Fibroblast of skin of abdomen (primary cell): ENCODE measurements at places on chromosomes 6 and 20.

- DNase-seq, result no peak
These were observed at the start of gene RHAG for GRCh38 chr6:49636713-49637349. Gene RHAG (minus strand): TSS chr6:49636839. CDS start chr6:49636812, 27 bp downstream.

DNA sequence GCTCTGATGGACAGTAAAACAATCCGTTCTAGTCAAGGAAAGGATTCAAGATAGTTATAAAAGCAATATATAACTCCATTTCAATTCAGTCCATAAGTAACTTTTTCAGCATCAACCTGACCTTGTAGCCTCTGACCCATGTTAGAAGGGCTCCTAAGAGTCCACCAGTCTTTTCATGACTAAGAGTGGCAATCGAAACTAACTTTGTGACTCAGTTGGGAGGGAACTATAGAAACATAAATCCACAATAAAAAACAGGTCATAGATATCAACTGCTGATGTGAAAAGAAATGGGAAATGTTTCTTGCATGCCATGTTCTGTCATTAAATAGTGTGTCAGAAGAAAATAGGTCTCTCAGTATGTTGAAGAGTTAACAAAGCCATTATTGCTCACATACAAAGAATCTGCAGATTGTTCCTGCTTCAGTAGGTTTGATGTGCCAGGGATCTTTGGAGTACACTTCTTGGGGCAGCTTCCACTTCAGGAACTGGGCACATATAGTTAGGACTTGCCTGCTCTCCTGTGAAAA lies 16.2 kb upstream of the RBL1 start:
- no peak for DNase-seq

- DNase-seq, result no peak
These were observed 6.8 kb downstream of the HDDC2 start for GRCh38 chr6:125294925-125295324.

GRCh38 chr6:3648724-3649123 lies 102.8 kb downstream of the PXDC1 start:
- no peak for DNase-seq

GRCh38 chr6:90414352-90414751 lies 117.7 kb upstream of the BACH2 start:
- no peak for DNase-seq

DNA sequence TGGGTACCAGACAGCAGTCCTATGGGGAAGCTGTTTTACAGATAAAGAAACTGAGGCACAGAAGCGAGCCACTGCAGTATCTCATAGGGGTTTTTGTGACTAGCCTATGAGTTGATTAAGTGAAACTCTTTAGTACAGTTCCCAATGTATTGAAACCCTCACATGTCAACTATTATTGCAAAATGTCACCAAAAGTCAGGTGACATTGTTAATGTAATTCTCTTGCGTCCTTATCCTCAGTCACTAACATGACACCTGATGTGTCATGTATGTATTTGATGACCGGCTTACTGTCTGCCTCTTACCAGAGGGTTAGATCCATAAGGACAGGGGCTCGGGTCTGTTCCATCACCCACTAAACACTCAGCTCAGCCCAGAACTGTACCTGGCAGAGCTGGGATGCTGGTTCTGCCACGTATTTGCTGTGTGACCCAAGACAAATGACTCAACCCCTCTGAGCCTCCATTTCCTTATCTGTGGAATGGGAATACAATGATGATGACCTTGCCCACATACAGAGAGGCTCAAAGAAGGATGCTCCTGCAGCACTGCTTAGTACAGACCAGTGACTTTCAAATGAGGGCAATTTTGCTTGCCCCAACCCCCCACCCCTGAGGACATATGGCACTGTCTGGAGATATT lies 32.9 kb downstream of the PREX1 start:
- DNase-seq, result no peak

DNA sequence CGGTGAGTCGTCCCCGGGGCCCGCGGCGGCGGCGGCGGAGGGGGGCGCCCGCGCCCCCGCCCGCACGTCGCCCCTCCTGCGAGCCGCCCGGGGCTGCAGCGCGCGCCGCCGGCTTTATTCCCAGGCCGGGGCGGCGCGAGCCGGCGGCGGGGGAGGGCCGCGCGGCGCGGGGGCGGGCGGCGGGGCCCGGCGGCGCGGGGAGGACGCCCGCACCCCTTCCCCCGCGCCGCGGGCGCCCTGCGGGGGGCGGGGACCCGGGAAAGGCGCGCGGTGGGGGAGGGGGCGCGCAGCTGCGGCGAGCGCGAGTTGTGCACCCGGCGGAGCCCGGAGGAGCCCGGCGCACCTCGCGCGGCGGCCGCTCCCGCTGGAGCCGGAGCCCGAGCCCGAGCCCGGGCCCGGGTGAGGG lies 646 bp downstream of the HMGA1 start:
- no peak for DNase-seq

GRCh38 chr6:45640081-45640491 lies 262.4 kb upstream of the SUPT3H start:
- DNase-seq, result peak; percentile 88

DNA sequence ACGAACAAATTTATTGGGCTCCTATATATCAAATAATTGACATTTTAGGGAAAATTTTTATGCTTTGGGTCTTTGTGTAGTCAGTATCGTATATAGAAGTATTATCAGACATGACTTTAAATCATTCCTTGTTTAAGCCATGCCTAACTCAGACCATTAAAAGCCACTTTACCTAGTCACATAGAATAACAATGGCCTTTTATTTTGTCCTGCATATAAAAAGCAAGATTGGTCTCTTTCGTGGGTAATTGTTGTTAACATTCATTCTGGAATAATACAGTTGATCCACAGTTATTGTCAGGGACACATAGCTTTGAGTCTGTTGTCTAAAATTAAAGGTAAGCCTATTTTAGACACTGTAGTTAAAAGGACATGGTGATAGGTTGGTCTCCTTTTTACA lies 47.4 kb downstream of the PLEKHG1 start:
- no peak for DNase-seq

DNA sequence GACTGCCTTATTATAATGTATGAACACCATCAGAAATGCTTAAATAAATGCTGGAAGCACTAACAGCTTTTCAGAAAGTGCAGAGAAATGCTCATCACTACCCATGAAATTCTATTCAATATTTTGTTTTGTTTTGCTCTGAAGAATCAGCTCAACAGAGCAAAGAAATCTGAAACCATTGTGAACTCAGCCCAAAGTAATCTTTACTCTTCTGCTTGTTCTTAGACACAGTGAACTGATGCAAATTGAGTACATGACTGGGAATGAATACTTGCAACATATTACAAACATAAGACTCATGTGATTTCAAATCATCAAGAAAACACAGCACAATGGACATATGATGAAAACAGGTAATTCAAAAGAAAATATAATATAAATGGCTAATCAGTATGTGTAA lies 404.6 kb upstream of the OPRM1 start:
- no peak for DNase-seq

DNA sequence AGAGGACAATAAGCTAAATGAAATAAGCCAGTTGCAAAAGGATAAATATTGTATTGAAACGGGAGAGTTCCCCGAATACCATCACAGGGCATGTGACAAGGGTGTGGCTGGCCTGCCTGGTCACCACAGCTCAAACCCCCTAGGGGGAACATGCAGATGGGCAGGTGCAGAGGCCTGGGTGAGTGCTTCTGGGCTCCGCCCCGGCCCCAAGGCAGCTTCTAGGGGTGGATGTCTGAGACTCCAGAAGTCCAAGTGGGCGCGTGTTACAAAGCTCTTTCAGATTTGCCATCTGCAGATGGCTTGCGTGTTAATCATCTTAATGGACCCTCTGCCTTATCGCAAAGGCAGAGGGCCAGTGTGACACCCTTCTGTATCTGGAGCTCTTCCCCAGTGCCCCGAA lies 559.2 kb upstream of the IMPG1 start:
- DNase-seq, result no peak

DNA sequence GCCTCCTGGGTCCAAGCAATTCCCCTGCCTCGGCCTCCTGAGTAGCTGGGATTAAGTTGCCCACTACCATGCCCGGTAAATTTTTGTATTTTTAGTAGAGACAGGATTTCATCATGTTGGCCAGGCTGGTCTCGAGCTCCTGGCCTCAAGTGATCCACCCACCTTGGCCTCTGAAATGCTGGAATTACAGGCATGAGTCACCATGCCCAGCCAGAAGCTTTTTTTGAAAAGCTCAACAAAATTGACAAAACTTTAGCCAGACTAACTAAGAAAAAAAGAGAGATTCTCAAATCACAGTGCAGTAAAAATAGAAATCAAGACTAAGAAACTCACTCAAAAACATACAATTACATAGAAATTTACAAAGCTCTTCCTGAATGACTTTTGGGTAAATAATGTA lies 420.6 kb downstream of the COL12A1 start:
- DNase-seq, result peak; percentile 40

DNA sequence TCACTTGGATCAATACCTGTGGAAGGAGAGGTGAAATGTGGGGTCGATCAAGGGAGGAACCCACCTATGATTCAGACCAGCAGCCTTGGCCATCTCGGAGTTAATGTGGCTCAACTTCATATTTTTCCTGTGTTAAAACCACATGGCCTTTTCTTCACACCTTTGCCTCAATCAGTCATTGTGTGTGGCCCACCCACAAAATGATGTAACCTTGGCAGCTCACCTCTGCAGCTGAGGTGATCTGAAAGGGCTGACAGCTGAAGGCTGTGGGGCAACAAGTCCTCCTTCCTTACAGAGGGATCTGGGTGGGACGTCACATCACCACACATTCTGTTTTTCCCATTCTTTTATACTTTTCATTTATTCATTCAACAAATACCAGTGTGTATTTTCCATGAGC lies 357.1 kb upstream of the HSF2 start:
- DNase-seq, result no peak

DNA sequence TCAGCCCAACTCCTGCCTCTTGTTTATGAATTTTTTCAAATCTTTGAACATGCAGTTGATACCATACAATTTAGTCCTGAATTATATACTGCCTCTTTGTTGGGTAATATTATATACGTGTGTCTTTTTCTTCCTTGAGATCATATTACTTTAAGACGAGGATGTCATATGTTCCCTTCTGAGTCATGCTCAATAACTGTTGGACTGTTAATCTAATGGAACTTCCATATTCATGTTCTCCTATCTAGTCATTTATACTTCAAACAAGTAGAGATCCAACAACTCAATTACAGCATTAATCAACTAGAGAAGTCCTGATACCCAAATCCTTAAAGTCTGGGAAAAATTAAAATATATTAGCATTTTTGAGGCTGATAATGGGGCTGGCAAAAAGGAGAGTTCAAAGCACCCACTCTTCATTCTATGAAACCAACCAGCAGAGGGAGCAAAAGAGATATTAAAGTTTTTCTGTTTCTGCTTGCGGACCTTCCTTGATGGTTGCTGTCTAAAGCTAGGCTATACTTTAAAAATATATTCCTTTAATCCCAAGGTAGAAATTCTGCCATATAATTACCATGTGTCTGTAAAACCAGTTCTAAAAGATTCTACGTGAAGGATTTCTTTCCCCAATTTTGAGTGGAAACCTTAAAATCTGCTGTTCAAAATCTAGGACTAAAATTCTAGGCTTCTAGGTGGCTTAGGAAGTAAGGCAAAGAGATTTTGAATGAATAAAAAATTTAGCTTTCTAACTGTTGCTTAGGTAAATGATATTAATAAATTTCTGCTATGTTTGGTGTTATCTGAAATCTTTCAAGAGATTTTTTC lies 498.9 kb downstream of the BCKDHB start:
- peak; percentile 62 for DNase-seq

DNA sequence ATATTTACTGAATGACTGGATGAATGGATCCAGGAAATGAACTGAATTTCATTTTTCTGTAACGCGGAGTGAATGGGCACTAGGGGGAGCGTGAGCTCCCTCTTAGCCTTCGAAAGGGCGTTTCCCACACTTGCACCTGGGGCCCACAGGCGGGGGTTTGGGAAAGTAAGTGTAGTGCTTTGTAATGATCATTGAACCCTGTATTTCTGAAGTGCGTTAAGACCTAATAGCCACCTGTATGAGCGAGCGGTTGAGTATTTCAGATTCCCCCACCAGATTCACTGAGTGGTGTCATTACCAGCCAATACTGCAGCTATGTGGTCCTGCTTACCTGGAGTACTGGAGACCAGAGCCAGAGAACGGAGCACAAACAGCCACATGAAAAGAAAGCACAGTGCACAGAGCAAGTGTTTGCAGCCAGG lies 10.5 kb downstream of the SYTL3 start:
- no peak for DNase-seq

DNA sequence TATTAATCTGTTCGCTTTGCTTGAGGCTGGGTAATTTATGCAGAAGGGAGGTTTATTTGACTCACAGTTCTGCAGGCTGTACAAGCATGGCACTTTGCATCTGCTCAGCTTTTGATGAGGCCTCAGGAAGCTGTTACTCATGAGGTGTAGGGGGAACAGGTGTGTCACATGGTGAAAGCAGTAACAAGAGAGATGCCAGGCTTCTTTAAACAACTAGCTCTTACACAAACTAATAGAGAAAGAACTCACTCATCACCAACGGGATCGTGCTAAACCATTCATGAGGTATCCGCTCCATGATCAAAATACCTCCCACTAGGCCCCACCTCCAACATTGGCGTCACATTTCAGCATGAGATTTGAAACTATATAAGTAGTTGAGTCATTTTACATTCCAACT lies 34.4 kb upstream of the GCLC start:
- DNase-seq, result no peak

DNA sequence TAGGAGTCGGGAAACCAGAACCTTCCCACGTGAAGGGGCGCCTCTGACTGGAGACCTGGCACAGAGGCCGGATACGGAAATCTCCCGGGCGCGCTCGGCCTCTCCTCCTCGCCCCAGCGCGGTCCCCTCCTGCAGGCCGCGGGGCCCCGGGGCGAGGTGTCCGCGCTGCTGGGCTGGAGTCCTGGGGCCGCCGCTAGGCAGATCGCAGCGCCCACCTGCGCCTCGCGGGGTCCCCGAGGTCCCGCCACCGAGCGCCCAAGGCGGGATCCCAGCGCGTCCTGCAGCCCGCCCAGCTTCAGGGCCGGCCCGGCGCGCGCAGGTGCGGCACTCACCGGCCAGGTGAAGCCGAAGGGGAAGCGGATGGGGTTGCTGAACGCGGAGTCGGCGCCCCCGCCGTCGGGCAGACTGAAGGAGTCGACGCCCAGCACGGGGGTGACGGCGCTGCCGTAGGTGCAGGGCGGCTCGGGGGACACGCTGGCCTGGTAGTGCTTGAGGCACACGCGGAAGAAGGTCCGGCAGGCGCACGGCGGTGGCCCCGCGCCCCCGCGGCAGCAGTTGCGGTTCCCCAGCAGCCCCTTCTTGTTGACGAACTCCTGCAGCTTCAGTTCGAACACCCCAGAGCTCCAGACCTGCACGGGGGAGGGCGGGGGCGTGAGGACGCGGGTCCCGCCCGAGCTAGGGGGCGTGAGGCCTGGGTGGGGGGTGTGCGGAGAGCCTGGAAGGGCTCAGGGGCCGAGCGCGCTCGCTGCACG lies 1.5 kb downstream of the DLL1 start:
- no peak for DNase-seq

- DNase-seq, result no peak
These were observed 24.8 kb upstream of the CCND3 start for GRCh38 chr6:41966214-41966920.

GRCh38 chr6:470051-470900 lies 78.7 kb downstream of the IRF4 start:
- no peak for DNase-seq

DNA sequence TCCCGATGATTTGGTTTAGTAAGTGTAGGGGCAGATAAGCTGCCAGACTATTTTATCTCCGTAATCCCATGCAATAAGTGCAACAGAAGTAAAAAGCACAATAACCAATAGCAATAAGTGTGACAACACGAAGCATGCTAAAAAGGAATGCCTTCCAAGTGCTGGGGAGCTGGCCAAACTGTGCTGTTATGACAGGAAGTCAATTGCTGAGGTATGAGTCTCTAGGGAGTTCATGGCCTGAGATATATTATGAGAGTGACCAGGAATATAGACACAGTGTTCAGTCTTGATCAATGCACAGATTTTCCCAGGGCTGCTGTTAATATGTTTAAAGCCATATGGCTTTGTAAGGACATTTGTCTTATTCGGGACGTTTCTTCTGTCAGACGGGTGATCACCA lies 10.5 kb upstream of the ANGPT4 start:
- DNase-seq, result no peak
